Stimulated activated CD4-positive, alpha-beta T cell treated with anti-CD3 and anti-CD28 coated beads, TNF-alpha, amount 100 ng/mL, for 24 hours (primary cell): ENCODE measurements at places on chromosomes 5 and 9.

DNA sequence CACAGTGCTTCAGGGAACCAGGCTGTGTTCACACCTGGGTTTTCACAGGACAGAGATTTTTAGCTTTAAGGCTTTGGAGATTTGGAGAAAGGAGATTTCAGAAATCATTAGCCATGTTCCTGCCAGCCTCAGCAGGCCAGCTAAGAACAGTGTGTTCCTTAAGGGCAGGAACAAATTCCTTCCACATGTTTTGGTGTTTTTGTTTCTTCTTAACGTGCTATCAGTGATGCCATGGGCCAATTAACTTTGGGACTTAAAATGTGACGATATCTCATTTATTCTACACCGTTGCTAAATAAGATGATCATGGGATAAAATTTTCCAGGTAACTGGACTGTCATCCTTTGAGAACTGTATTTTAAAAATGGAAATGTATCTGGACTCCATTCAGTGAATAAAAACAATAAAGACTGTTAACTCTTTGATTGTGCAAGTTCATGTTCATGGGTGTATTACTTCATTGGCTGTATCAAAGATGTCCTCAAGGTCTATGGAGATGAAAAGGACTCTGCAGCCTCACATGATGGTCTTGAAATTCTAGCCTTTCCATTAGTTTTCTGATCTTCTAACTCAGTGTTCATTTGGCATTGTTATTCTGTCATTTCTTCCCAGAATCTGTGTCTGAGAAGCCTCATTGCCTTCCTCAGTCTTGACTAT, 72.3 kb downstream of the ZNF366 start:
- DNase-seq = no peak

GRCh38 chr9:36319806-36320205, 61.6 kb upstream of the GNE start:
- DNase-seq = no peak

DNA sequence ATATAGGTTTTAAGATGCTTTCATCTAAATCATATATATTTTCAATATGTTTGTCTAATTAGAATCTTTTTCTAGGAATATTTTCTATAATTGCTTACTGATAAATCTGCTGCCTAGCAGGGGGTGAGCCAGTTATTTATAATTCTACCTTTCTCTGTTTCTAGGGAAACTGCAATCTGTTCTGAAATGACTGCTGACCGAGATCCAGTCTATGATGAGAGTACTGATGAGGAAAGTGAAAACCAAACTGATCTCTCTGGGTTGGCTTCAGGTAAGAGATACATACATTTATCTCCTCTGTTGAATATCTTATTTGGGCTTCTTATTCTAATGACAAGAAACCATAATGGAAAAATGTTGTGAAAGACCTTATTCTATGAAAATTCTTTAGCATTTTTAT, 127.3 kb downstream of the XRCC4 start:
- no peak for DNase-seq

- DNase-seq = no peak
Measured at GRCh38 chr5:62330302-62330701, 24.3 kb downstream of the KIF2A start.

DNA sequence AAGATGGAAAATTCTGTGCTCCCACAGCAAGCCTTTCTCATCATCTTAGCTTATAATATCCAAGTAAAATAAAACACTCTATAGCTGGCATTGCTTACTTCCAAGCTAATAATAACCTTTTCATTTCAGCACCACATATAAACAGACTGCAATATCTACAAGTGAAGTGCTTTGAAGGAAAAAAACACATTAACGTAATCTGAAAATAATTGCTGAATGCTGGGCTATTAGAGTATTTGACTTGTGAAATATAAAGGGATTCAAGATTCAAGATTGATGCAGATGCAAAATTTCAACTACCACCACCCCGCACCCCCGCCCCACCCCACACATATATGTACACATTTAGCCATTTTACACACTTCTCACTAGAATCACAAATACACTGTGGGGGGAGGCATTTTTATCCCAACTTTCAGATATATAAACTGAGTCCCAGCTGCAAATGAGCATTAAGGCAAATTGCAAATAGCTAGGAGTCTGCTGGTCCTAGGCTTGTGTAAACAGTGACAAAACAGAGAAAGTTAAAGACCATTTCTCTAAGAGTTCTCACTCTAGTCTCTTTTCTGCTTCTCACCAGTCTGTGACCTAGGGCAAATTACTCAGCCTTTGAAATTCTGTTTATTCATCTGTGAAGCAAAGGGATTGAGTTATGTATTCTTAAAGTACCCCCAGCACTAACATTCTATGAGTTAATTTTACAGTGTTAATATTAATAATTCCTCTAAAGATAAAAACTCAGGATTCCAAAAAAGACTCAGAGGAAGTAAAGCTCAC, 489.4 kb downstream of the PRELID2 start:
- no peak for DNase-seq

DNA sequence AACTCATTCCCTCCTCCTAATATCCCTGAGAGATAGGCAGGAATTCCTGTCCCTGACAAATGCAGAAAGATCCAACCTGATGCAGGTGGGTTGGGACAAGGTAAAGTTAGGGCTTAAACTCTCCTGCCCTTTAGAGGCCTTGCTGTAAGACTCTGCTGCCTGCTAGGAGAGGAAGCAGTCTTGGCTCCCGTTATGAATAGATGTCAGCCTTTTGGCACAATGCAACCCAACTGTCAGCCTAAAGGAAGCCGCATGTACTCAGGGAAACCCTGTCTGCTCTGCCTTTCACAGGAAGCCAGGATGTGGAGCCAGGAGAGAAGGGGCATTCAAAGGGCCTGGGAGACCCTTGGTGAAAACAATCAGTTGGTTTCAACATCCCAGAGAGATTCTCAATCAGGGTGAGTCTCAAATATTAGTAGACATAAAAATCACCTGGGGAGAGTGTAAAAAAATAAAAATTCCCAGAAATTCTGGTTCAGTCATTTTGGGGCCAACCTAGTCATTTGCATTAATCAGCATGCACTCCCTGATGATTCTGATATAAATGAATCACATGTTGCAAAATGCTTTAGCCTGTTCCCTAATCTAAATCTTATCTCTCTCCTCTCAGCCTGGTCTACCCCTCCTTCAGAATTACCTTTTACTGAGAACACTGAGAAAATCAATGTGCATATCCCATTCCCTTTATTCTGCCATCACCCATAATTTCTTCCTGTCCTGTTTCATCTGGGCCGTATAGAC, 136.2 kb upstream of the TRIM32 start:
- no peak for DNase-seq

DNA sequence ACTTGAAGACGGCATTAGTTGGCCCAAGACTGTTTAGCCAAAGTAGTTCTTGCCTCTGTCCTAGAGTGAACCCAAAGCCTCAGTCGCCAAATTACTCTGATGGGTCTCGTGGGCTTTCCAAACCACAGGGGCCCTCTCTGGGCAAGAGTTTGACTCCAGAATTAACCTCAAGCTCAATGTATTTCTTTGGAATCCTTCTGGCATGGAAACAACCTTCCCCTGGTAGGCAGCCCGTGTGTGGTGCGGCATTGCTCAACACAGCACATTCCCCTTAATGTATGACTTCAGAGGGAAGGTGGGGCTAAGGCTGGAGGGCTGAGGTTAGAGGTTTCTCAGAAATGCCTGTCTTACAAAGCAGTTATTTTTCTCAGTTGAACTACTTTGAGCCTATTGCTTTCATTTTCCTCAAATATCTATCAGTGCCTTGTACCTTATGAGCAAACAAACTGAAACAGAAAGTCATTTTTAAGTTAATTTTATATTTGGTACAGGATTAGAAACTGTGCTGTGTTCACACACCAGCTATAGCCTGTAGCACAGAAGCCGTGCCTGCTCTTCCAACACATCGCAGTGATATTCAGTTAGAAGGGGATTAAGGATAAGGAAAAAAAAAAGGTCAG, 123.9 kb upstream of the HAPLN1 start:
- DNase-seq = no peak

- no peak for DNase-seq
Measured at GRCh38 chr5:170296935-170297588, 515 bp downstream of the LCP2 start.

DNA sequence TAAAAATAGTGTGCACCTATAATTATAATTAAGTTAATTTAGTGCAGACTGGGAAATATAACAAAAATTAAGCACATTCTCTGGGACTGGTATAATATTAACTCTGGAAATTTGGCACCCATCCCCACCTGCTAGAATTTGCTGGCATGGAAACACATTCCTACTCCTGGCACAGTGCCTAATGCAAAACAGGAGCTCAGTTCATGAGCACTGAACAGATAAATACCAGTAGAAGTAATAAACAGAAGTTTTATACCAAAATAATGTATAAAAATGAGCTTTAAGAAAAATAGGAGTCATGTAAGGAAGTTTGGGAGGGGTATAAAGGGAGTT, 23.7 kb upstream of the NPR3 start:
- no peak for DNase-seq

DNA sequence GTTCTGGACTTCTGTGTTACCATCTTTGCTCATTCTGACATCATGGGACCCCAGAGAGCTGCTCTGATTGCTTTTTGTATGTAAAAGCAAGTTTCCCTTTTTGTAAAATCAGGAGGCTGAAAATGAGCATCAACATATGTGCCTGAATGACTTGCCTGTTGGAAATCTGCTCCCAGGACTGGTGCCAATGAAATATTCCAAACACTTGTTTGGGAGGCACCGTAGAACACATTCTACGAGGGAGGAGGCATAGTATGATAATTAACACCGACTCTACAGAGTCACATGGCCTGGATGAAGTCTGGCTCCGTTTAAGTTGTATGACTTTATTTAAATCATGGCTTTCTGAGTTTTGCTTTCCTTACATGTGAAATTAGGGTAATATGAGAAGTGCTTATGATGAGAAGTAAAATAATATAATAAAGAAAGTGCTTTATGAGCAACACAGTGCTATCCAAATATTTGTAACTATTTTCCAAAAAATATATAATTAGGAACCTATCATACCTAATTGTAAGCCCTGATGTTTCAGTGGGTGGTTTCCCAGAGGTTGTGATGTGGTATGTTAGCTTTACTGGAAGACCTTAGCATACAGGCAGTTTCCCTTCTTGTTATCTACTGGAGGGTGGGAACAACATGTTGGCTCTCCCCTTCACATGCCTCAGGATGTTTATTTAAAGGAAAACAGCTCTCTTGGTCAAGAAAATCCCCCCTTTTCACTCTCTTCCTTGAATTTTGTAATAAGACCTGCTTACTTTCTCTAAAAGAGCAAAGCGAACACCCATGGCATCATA, 238.1 kb downstream of the FBXL7 start:
- DNase-seq = no peak

DNA sequence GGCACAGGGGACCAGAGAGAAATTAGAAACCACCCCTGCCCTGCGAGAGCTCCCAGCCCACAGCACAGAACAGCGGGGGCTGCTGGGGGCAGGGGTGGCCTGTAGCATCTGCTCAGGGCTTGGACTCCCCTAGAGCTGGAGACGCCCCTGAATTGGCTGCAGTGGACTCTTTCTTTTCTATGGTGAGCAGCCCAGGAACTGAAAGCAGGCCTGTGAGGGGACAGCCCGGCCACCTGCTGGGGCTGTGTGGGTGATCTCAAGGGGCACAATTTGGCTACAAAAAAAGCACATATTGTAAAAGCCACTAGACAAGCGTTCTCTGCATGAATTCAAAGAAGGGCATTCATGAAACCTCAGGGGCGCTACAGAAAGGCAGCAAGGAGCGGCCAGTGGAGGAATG, 57.5 kb upstream of the ICE1 start:
- DNase-seq = no peak

DNA sequence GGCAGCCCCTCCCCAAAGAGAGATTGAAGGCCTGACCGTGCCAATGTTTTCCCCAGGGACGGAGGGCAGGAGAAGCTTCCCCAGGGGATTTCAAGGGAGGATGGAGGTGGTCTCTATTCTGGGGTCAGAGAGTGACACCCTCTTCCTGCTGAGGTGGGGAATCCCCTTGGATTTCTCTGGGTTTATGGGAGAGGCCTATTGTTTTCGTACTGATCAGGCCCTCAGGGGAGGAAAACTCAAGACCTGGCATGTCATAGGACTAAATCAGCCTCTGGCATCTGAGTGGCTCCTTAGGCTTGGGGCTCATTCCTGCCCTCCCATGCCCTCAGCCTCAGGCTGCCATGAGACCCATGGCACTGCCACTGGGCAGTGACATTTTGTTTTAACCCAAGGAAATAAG, 44.6 kb downstream of the IRF1 start:
- no peak for DNase-seq

DNA sequence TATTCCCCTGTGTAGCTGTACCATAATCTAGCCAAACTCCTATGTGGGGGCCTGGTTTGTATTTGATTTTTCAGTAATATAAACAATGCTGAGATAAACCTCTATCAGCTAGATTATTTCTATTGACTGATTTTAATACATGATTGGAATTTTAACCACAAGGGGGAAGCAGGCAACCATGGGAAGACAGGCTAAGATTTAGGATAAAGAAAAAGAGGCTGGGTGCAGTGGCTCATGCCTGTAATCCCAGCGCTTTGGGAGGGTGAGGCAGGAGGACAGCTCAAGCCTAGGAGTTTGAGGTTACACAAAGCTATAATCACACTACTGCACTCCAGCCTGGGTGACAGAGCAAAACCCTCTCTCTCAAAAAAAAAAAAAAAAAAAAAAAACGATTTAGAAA, 18.1 kb upstream of the GPX3 start:
- no peak for DNase-seq

DNA sequence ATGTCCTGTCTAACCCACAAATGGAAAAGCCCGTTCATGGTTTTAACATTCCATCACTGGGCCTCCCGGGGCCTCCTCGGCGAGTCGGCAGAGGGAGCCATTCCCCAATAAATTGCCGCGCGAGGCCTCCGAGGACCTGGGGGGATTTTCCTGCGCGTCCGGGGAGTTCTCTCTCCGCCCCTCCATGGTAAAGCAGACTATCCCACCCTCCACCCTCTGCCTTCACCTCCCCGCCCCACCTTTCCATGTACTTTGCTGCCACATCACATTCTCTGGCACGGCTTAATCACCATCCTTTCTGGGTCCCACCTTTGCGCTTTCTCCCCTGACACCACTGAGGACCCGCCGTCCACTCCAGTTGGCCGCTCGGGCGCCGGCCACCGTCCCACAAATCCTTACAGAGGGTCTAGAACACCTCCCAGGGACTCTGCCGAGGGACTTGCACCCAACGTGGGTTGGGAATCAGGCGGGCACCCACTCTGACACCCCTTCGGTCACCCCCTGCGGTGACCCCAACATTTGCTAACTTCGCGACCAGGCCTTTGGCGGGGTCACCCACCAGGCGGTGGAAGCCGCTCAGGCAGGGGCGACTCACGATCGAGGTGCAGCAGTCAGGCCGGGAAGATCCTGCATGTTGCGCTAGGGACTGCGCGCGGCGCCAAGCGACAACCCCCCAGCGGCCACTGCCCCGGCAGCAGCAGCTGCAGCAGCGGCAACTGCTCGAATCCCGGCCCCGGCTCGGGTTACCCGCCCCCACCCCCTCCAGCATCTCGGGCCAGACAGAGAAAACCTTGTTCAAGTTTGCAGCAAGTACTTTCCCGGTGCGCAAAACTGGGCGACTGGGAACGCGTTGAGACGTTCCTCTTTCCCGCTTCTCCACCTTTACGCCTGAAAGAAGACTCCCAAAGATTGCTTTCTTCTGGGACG, at the start of gene MEGF10:
TSS of gene MEGF10 (plus strand) at position 778 of the 927 bp plus-strand sequence. CDS start 40,513 bp downstream, outside the sequence.
- no peak for DNase-seq
